ENCODE measurements at places on chromosomes 16 and 17.

DNA sequence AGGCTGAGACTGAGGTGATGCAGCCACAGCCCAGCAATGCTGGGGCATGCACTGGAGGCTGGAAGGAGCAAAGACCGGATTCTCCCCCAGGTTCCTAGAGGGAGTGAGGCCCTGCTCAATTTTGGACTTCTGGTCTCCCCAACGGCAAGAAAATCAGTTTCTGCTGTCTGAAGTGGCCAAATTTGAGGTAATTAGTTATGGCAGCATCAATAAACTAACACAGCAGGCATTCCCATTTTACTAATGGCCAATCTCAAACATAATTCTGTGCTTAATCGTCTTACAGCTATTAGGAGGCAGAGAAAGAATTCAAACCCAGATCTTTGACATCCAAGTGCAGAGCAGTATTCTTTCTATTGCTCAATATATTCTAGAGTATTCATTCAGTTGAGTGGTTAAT, 16.2 kb downstream of the NETO2 start:
- no peak for DNase-seq

GRCh38 chr16:50742576-50743200, 802 bp downstream of the CYLD start:
- DNase-seq, result no peak

DNA sequence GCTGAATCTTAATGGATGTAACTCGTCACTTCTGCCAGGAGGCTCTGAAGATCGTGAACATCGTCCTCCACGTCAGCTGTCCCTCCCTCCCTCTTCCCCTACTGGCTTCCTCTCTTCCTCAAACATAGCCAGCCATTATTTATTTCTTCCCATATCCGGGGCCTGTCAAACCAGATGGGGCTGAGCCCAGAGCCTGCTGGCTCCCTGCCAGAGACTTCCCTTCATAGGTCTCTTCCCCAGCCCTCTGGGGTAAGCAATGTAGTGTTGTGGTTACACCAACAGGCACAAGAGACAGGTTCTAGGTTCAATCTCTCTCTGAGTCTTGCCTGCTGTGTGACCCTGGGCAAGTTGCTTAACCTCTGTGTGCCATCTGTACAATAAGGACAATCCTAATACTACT, 40.1 kb upstream of the ZFP90 start:
- DNase-seq, result no peak

DNA sequence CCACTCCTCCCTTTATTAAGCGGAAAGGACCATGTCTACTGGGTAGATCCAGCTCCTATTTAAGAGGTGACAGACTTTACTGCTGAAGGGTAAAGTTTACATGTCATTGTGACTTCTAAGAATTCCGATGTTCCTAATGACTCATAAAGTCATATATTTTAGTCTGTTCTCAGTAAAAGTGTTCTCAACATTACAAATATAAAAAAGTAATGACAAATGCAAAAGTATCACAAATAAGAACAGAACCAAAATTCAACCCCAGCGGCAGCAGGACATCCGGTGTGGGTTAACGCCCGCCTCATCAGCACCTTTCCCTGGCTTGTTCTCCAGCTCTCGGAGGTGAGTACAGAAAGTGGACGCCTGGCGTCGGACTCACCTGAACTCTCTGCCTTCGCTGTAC, 6.8 kb downstream of the AXIN1 start:
- no peak for DNase-seq

DNA sequence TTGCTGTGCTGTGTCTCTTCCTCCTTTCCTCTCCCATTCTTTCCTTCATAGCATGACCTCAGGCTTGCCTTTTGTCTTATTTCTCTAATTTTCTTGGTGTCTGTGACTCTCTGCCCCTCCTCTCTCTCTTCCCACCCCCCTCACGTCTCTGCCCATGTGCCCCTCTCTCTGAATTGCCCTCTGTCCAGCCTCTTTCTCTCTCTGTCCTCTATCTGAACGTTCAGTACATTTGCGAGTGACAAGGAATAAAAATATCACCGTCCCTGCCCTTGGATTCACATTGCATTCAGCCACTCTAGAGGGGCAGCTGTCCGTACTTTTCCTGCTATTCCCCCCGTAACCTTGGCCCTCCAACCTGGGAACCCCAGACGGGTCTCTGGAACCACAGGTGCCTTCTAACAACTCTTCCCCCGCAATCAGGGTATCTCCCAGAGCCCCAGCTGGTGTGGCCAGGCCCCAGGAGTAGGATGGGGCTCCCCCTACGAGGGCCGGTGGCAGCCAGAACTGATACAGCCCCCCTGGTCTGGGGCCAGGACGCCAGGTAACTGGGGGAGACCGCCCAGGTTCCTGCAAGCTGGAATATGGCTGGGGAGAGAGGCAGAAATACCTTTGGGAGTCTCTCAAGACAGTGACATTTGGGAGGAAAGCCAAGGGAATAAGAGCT, 1.8 kb downstream of the KIF1C start:
- DNase-seq, result no peak

- no peak for DNase-seq
Observed at GRCh38 chr17:73414171-73414955, 102.6 kb upstream of the CDC42EP4 start.

GRCh38 chr16:83648347-83648746, 159.4 kb upstream of the HSBP1 start:
- no peak for DNase-seq

- peak; percentile 52 for DNase-seq
Observed at GRCh38 chr17:81412490-81413093, 17.3 kb downstream of the BAHCC1 start.

DNA sequence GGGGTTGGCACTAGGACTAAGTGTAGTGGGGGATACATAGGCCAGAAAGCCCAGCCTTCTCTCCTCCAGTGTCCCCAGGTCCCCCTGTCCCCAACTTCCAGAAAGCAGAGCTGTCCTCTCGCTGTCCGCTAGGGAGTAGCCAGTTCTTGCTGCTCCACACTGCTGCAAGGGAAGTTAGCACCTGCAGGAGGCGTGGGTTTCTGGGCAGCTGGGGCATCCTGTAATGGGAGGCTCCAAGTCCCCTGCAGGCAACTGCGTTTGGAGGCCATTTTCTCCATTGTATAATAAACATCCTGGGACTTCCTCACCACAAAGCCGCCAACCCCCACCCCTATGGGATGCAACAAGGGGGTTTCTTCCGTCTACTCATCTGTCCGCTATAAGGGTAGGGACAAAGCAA, 1.7 kb downstream of the RPRML start:
- no peak for DNase-seq

- DNase-seq, result no peak
Observed at GRCh38 chr17:48263731-48264035, 156.1 kb downstream of the SNX11 start.

GRCh38 chr16:26911436-26911835, 155.3 kb upstream of the C16orf82 start:
- no peak for DNase-seq

- peak; percentile 36 for DNase-seq
Observed at GRCh38 chr17:50949989-50950877, 84.1 kb upstream of the TOB1 start.

DNA sequence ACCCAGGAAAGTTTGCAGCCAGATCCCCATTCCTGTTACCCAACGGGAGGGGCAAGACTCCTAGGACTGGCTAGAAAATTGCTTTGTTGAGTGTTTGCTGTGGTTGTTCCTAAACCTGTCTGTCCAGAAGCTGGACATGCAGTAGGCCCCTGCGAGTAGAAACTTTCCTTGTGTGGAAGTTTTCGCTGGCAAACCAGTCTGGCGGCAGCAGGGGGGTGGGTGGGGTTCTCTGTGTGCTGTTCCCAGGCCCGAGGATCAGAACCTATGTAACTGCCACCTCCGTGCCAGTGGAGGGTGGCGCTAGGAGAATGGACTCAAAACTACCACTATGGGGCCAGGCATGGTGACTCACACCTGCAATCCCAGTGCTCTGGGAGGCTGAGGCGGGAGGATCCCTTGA, 9.2 kb downstream of the SGSM2 start:
- DNase-seq, result no peak

- DNase-seq, result peak; percentile 23
Observed at GRCh38 chr17:48483471-48484131, 47.2 kb downstream of the HOXB1 start.

DNA sequence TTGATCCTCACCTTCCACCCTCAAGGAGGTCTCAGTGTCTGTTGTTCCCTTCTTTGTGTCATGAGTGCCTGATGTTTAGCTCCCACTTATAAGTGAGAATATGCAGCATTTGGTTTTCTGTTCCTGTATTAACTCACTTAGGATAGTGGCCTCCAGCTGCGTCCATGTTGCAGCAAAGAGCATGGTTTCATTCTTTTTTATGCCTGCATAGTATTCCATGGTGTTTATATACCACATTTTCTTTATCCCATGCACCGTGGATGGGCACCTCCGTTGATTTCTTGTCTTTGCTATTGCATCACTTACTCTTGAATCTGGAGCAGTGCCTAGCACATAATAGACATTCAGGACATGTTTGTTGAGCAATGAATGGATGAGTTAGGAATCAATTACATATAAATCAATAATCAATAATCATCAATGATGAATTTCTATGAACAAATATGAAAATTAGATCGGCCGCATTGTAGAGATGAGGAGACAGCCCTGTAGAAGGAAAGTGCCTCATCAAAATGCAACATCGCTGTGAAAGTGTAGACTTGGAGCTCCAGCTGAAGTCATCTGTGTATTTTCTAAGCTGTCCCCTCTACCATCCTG, 129.5 kb downstream of the PRKCB start:
- DNase-seq, result no peak

DNA sequence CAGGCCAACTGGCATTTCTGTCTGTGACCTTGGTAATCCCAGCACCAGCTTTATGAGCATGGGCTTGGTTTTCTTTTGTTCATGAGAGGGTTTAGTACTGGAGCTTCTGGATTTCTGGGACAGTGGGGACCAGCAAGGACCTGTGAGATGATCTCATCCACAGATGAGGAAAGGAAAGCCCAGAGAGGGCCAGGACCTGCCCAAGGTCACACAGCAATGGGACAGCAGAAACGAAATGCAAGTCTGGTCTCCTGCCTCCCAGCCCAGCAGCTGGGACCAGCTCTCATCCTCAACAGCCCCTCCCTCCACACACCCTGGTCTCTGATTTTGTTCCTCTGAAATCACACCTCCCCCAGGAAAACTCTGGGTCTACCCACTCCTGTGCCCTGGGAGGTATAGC, 7.2 kb downstream of the SPPL2C start:
- DNase-seq, result no peak

- no peak for DNase-seq
Observed at GRCh38 chr16:55754056-55754455, 78.8 kb downstream of the CES1 start.

Measured in stimulated activated CD8-positive, alpha-beta memory T cell treated with anti-CD3 and anti-CD28 coated beads, Interleukin-15, amount 100 ng/mL, for 48 hours (primary cell).